ENCODE measurements at places on chromosomes 12 and 14. TPM values are rescaled to one million over a fixed set of nuclear protein-coding genes. Genes with fewer than 3 reads are reported as not detected.

Gene OAS1
- total RNA-seq: 1.2 TPM

Gene SLCO1B1
- not detected for total RNA-seq

Gene RPGRIP1
- not detected for total RNA-seq

Gene KCNK13
- total RNA-seq: not detected

Gene FNTB
- 6.1 TPM for total RNA-seq

Gene SLC48A1
- total RNA-seq: 62.6 TPM
